Activated naive CD8-positive, alpha-beta T cell treated with anti-CD3 and anti-CD28 coated beads for 36 hours (primary cell): ENCODE measurements at places on chromosomes 1 and 21.

- H3K27ac ChIP-seq: no peak overlapping the region
- DNase-seq: no peak
- H3K4me3 ChIP-seq: no peak overlapping the region
- H3K27me3 ChIP-seq: no peaks in the 10 kb centered on the region
- H3K36me3 ChIP-seq: no peaks in the 10 kb centered on the region
Measured at GRCh38 chr1:183723571-183723970, 70.5 kb upstream of the APOBEC4 start.

DNA sequence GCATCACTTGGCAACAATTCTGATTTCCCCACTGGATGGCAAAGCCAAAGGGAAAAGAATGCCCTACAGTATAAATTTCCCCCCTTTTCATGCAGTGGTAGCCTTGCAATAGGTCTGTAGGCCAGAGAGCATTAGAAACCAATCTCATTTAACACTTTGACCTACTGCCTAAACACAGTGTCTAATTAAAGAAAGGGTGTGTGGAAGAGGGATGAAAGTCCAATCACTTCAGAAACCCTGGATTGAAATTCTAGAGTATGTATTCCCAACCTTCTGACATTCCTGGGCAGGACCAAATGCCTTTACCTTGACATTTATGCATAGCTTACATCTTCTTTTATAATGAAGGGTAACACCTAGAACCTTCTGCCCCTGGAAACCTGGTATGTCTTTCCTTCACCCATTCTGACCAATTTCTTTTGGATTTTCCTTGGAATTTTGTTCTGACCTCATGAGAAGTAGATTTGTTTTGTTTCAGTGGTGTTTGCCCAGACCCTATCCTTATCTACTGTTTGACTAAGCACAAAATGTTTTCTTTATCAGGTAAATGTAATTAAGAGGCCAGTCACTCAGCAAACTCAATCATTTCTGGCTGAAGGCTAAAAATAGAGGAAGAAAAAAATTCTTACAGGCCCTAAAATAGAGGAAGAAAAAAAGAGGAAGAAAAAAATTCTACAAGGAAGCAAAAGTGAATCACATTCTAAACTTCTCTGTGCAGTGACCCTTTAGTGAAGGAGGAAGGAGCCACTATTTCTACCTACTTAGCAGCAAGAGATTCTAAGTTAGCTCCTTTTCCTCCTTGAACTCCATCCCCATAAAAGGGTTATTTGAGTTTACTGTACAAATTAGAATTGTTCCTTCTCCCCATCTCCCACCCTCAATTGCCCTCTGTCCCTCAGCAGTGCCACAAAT lies 129.5 kb upstream of the DSCAM start:
- no peaks in the 10 kb centered on the region for H3K4me1 ChIP-seq
- H3K27me3 ChIP-seq: peaks cover 23% of the 10 kb centered on the region
- H3K4me3 ChIP-seq: no peak overlapping the region
- DNase-seq: no peak

- no peak overlapping the region for H3K4me3 ChIP-seq
- H3K27me3 ChIP-seq: no peaks in the 10 kb centered on the region
- no peak overlapping the region for H3K27ac ChIP-seq
Measured at GRCh38 chr1:242243472-242243871, 244.6 kb upstream of the MAP1LC3C start.

GRCh38 chr1:161216945-161217712 lies 2.0 kb downstream of the FCER1G start:
- no peaks in the 10 kb centered on the region for H3K27me3 ChIP-seq
- H3K27ac ChIP-seq: peak overlapping the region; percentile 84
- H3K4me1 ChIP-seq: peaks cover 52% of the 10 kb centered on the region
- H3K36me3 ChIP-seq: peaks cover 21% of the 10 kb centered on the region
- no peak for DNase-seq
- H3K4me3 ChIP-seq: peak overlapping the region; percentile 40

DNA sequence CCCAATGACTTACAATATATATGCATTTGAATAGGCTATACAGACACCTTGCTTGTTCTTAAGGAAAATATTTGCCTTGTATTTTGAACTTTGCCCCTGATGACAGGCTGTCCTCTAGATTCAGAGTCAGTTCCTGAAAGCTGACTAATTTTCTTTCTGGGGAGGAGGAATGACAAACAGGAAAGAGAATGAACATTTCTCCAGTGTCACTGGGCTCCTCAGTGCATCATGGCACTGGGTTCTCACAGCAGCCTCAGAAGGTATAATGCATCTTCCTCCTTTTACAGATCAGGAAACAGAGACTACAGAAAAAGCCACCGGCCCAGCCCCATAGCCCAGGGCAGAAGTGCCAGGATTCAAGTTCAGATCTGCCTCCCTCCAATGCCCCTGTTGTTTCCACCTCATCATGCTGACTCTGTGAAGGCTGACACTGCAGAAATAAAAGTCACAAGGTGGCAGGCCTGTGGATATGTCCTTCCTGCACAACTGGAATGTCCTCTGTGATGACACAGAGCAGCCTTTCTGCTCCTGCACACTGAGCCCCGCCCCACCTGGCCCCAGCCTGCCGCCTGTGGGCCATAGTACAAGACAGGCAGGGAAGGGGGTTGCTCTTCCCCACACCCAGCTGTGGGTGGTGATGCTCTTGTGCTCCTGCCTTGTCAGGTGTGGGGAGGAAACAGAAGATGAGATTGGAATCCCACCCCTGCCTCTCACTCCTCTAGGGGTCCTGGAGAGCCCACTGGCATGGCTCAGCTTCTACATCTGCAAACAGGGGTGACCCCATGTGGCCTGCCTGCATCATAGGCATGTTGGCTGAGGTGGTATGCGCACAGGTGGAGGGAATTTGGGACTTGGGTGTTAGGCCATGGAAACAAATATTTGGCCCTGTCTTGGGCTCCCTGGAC lies 6.4 kb downstream of the TTC22 start:
- H3K4me3 ChIP-seq: no peak overlapping the region
- peaks cover 19% of the 10 kb centered on the region for H3K4me1 ChIP-seq
- no peak for DNase-seq

DNA sequence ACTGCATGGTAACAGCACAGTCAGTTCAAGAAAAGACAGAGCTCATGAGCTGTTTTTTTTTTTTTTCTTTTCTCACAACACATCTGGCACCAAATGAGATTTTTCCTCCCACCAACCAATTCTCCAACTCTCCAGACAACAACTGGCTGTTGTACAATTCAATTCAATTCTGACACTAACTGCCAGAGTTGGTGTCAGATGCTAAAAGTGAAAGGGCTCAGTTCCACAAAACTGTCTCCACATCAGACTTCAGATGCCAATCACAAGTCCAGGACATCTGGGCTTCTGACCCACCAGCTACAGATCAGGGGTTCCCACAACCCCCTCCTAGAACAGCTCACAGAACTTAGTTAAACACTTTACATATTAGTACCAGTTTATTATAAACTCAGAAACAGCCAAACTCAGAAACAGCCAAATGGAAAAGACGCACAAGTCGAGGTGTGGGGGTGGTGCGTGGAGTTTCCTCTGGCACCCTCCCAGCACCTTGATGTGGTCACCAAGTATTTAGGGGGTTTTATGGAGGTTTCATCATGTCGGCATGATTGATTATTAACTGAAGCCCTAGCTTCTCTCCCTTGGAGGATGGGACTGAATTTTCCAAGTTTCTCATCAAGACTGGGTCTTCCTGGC lies 39.2 kb upstream of the LRRC8D start:
- peak overlapping the region; percentile 70 for H3K4me3 ChIP-seq
- no peaks in the 10 kb centered on the region for H3K27me3 ChIP-seq
- peaks cover 48% of the 10 kb centered on the region for H3K4me1 ChIP-seq
- peaks cover 7% of the 10 kb centered on the region for H3K36me3 ChIP-seq
- DNase-seq: peak; percentile 86

DNA sequence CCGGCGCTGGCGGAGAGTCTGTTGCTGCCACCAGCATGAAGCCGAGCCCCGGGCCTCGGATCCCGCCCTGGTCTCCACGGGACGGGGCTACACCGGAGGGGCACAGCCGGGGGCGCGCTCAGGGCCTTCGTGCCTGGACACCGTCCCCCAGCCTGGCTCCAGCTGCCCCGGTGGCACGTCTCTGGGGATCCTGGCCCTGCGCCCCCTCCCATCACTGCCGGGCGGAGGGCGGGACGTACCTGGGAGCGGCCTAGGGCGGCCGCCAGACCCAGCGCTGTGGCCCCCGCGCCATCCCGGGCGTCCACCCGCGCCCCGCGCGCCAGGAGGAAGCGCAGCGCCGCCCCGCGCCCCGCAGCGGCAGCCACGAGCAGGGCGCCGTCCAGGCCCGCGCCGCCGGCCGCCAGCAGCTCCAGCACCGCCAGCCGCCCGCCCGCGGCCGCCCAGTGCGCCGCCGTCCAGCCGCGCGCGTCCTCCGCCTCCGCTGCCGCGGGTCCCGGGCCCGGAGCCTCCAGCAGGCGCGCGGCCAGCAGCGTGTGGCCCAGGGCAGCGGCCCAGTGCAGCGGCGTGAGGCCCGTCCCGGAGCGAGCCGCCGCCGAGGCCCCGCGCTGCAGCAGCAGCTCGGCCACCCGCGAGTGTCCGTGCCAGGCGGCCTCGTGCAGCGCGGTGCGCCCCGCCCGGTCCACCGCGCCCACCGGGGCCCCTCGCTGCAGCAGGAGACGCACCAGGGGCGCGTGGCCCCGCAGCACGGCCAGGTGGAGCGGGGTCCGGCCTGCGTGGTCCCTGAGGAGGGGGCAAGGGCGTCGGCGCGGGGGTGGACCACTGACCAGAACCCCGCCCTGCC lies 1.0 kb downstream of the ANKRD65 start:
- peak overlapping the region; percentile 32 for H3K4me3 ChIP-seq
- no peak for DNase-seq
- no peaks in the 10 kb centered on the region for H3K36me3 ChIP-seq
- peaks cover 14% of the 10 kb centered on the region for H3K4me1 ChIP-seq

GRCh38 chr1:169741666-169742394 lies 8.0 kb upstream of the SELE start:
- H3K4me1 ChIP-seq: no peaks in the 10 kb centered on the region
- H3K27ac ChIP-seq: no peak overlapping the region
- H3K27me3 ChIP-seq: peaks cover 14% of the 10 kb centered on the region
- no peak for DNase-seq
- H3K36me3 ChIP-seq: peaks cover 2% of the 10 kb centered on the region

GRCh38 chr1:44594353-44594752 lies 79.9 kb downstream of the TMEM53 start:
- no peak overlapping the region for H3K27ac ChIP-seq
- no peaks in the 10 kb centered on the region for H3K4me1 ChIP-seq
- H3K36me3 ChIP-seq: no peaks in the 10 kb centered on the region
- no peak for DNase-seq

DNA sequence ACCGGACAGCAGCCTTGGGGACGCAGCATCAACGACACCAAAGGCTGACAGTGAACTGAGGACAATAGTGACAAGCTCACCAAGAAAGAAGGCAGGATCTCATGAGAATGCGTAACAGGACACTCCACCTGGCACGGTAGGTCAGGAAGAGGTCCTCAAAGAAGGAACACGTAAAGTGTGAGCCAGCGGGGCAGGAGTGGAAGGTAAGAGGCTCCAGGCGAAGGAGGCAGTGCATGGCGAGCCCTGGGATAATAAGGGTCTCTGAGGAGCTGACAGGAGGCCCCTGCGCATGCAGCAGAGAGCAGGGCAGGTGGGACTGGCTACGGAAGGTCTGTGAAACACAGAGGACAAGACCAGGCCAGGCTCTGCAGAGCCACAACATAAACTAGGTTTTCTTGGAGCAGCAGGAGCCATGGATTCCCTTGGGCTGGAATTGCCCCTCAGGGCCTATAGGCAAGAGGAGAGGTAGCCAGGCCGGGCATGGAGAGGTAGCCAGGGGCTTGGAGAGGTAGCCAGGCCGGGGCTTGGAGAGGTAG lies 8.2 kb downstream of the LSS start:
- no peaks in the 10 kb centered on the region for H3K27me3 ChIP-seq
- H3K36me3 ChIP-seq: peaks cover 7% of the 10 kb centered on the region
- H3K4me3 ChIP-seq: no peak overlapping the region
- H3K27ac ChIP-seq: no peak overlapping the region
- DNase-seq: no peak

DNA sequence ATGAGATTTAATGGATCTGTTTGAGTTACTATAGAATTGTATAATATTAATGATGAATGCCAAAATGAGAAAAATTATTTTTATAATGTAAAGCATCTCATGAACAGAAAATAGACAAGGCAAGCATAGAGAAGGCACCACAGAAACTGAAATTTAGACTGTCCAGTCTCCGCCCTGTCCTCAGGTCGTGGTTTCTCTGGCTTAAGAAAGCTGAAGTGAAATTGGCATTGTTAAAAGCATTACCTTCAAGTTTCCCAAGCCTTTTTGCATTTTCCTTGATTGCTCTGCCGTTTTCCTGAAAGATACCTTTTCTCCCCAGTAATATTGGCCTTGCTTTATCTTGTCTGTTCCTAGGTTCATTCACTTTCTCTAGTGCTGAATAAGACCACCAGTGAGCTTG lies 58.0 kb downstream of the VPS13D start:
- no peak overlapping the region for H3K4me3 ChIP-seq
- DNase-seq: no peak
- peaks cover 14% of the 10 kb centered on the region for H3K36me3 ChIP-seq
- no peaks in the 10 kb centered on the region for H3K27me3 ChIP-seq

GRCh38 chr1:95006681-95007080 lies 66.1 kb downstream of the ALG14 start:
- H3K36me3 ChIP-seq: peaks cover 4% of the 10 kb centered on the region
- H3K4me1 ChIP-seq: no peaks in the 10 kb centered on the region
- no peaks in the 10 kb centered on the region for H3K27me3 ChIP-seq

GRCh38 chr1:12448746-12449177 lies 169.2 kb downstream of the DHRS3 start:
- H3K27ac ChIP-seq: peak overlapping the region; percentile 99
- no peaks in the 10 kb centered on the region for H3K27me3 ChIP-seq
- no peak for DNase-seq
- peaks cover 88% of the 10 kb centered on the region for H3K4me1 ChIP-seq

DNA sequence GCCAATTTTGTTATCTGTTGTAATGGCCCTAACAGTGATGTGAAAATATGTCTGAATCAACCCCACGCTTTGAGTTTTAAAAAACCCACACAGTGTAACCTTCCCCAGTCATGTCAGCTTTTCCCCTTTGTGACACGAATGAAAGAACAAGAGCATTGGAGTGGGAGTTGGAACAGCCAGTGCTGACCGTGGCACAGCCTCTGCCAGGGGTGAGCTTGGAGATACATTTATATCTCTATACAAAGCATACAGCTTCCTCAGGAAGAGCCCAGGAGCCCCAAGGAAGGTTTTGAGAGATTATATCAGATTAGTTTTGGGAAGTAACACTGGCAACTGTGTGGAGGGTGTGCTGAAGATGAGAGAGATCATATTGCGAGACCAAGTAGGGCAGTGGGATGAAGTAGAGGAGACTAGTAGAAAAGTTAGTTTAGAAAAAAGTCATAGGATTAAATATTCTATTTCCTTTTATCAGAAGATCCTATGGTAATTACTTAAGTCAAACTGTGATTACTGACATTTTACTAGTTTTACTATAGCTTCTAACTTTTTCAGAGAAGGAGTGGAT lies 15.9 kb downstream of the LRRC8B start:
- H3K4me1 ChIP-seq: peaks cover 74% of the 10 kb centered on the region
- DNase-seq: no peak
- H3K27ac ChIP-seq: peak overlapping the region; percentile 67
- H3K4me3 ChIP-seq: no peak overlapping the region

- H3K4me3 ChIP-seq: no peak overlapping the region
- DNase-seq: no peak
- no peaks in the 10 kb centered on the region for H3K36me3 ChIP-seq
Measured at GRCh38 chr1:198088360-198089071, 68.3 kb upstream of the NEK7 start.

GRCh38 chr1:162633081-162633762 lies 958 bp downstream of the DDR2 start:
- H3K4me1 ChIP-seq: peaks cover 2% of the 10 kb centered on the region
- DNase-seq: no peak
- H3K27ac ChIP-seq: no peak overlapping the region
- H3K27me3 ChIP-seq: no peaks in the 10 kb centered on the region

GRCh38 chr1:34681480-34682451 lies 73.1 kb upstream of the GJB5 start:
- H3K27ac ChIP-seq: no peak overlapping the region
- peaks cover 23% of the 10 kb centered on the region for H3K27me3 ChIP-seq
- peak; percentile 43 for DNase-seq
